ENCODE measurements at places on chromosomes 1 and 21. TPM values are rescaled to one million over a fixed set of nuclear protein-coding genes. Genes with fewer than 3 reads are reported as not detected.
A peak's percentile ranks its signal among the peaks of the same experiment; 100 is the strongest.

AXDND1 gene
- not detected for total RNA-seq

LRRC71 gene
- not detected for total RNA-seq

MSH4 gene
- total RNA-seq = not detected

S100A2 gene
- 9.0 TPM for total RNA-seq

RPS27 gene
- 1,614 TPM for total RNA-seq

BMP8B gene
- not detected for total RNA-seq

PPIAL4G gene
- total RNA-seq = not detected

RPE65 gene
- not detected for total RNA-seq

RIPPLY3 gene
- total RNA-seq = not detected

SEMA6C gene
- 1.4 TPM for total RNA-seq

CYP4A11 gene
- total RNA-seq = not detected

AMPD1 gene
- total RNA-seq = not detected

CELA2A gene
- total RNA-seq = not detected

TGFBR3 gene
- total RNA-seq = 26.5 TPM

DNA sequence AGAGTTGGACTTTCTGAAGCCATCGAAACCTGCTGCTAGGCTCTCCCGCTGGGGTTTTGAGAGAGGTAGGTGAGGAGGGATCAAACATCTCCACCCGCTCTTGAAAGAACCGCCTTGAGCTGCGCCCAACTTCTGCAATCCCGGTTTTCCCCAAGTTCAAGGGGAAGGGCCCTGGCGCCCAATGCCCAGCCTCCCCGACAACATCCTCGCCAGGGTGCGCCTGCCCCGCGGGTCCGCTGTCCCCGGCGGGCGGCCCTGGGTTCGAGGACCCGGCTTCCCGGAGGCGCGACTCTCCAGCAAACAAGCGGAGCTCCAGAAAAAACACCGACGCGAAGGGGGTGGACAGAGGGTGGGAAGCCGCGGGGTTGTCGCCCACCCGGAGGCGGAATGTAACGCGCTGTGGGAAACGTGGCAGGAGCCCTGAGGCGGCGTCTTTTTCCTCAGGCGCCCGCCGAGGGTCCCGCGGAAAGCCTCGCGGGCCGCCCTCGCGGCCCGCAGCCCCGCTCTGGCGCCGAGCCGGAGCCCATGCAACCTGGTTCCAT, 607 bp downstream of the BTG3 start:
- no peaks in the 10 kb centered on the region for H3K36me3 ChIP-seq
- DNase-seq = peak; percentile 69
- H3K4me1 ChIP-seq = peaks cover 8% of the 10 kb centered on the region
- H3K27ac ChIP-seq = peak overlapping the region; percentile 80
- peak overlapping the region; percentile 97 for H3K4me3 ChIP-seq
- H3K27me3 ChIP-seq = no peaks in the 10 kb centered on the region

DNA sequence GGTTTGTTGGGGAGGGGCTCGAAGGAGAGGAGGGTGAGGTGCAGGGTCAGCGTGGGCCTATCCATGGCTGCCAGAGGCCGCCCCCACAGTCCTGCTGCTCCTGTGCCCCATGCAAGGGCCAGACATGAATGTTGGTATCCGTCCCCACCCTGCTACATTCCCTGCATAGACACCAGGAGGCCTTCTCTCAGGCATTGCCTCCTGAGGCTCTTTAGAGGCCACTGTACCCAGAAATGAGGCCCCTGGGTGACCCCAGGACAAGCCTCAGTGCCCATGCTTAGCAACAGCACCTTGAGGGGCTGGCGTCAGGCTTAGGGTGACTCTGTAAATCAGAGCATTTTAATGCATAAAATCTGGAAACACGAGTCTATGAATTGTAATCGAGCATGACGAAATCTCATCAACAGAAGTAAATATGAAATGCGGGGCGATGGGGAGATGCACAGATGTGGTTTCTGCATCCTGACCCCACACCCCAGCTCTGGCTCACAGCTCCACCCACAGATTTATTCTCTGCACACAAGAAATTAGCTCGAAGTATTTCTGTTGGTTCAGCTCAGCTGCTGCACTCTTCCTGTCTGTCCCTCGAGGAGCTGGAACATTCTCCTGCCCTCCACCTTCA, 124.0 kb upstream of the CSF3R start:
- no peak overlapping the region for H3K4me3 ChIP-seq
- H3K4me1 ChIP-seq = no peaks in the 10 kb centered on the region
- no peak overlapping the region for H3K27ac ChIP-seq
- no peaks in the 10 kb centered on the region for H3K27me3 ChIP-seq

DNA sequence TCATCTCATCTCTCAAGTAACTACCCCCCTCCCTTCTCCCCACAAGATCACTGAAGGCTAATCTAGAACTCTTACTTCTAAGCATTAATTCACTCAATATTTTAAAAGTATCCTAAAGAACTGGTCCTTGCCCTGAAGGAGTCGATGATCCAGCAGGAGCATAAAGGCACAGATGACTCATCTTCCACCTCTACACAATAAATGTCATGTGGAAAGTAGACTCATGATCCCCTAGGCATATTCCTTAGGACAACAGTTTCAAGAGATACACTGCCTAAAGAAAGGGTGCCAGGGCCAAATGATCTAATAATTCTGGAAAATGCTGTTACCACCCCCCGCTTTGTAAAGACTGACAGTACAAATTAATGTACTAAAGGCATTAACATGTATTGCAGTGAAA, 85.8 kb upstream of the DIRAS3 start:
- no peak overlapping the region for H3K27ac ChIP-seq
- no peak overlapping the region for H3K4me3 ChIP-seq

DNA sequence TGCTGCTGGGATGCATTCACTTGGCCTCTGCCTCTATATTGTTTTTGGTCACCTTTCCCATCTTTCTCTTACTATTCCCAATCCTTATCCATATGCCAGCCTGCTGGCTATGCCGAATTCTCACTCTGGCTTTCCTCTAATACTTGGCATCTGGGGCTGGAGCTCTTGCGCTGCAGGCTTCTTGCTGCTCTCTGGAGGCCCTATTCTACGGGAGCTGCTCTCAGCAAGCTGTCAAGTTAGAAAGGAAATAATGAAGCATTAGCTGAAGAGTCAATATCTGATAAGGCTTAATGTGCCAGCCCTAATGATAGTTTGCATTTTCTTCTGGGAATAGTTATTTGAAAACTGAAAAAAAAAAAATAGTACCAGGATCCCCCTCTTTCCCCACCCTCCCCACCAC, 125.3 kb upstream of the CYYR1 start:
- DNase-seq = no peak
- H3K4me3 ChIP-seq = no peak overlapping the region
- no peaks in the 10 kb centered on the region for H3K36me3 ChIP-seq
- no peaks in the 10 kb centered on the region for H3K4me1 ChIP-seq

DNA sequence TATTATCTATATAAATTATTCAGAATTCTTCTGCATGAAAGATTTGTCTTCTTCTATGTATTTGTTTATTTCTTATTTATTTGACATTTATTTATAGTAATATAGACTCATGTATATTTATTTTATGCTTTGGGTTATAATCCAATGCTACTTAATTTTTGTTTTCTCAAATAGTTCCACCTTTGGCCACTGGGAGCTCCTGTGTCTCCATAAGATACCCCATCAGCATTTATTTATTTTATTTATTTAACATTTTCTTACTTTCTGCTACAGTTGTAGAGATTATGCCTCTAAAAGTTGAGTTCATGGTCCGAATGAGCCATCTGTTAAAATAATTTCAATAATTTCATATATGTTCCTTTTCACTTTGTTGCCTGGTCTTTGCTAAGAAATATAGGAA, 289.4 kb downstream of the ADGRL2 start:
- H3K27ac ChIP-seq = no peak overlapping the region
- peak; percentile 27 for DNase-seq
- H3K36me3 ChIP-seq = no peaks in the 10 kb centered on the region
- no peaks in the 10 kb centered on the region for H3K27me3 ChIP-seq

DNA sequence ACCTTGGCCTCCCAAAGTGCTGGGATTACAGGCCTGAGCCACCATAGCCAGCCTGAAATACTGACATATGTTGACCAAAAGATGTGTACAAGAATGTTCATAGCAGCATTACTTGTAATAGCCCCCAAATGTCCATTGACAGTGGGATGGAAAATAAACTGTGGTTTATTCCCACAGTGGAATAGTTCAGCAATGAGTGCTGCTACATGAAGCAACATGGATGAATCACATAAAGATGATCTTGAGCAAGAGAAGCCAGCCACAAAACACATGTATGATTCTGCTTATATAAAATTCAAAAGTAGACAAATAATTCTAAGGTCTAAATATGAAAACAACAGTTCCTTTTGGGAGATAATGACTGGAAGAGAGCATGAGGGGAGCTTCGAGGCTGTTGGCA, 9.1 kb upstream of the CREG1 start:
- no peak overlapping the region for H3K27ac ChIP-seq
- H3K27me3 ChIP-seq = no peaks in the 10 kb centered on the region
- peak; percentile 78 for DNase-seq
- no peaks in the 10 kb centered on the region for H3K36me3 ChIP-seq
- H3K4me1 ChIP-seq = no peaks in the 10 kb centered on the region
- H3K4me3 ChIP-seq = no peak overlapping the region

- no peak overlapping the region for H3K27ac ChIP-seq
- peak; percentile 54 for DNase-seq
- H3K27me3 ChIP-seq = no peaks in the 10 kb centered on the region
- no peak overlapping the region for H3K4me3 ChIP-seq
- peaks cover 15% of the 10 kb centered on the region for H3K4me1 ChIP-seq
- H3K36me3 ChIP-seq = no peaks in the 10 kb centered on the region
These were observed 36.0 kb upstream of the POFUT2 start for GRCh38 chr21:45323487-45324311.

GRCh38 chr1:111769517-111770146, 13.9 kb downstream of the DDX20 start:
- no peak overlapping the region for H3K4me3 ChIP-seq
- no peaks in the 10 kb centered on the region for H3K27me3 ChIP-seq
- H3K4me1 ChIP-seq = no peaks in the 10 kb centered on the region
- peaks cover 18% of the 10 kb centered on the region for H3K36me3 ChIP-seq
- DNase-seq = peak; percentile 80

- H3K27ac ChIP-seq = no peak within 1 kb of the TSS
- H3K27me3 ChIP-seq = no peaks in the 10 kb centered on the region
- no peak within 1 kb of the TSS for H3K4me3 ChIP-seq
- no peaks in the 10 kb centered on the region for H3K36me3 ChIP-seq
- no peaks in the 10 kb centered on the region for H3K4me1 ChIP-seq
- no peak for DNase-seq
These were observed at the start of gene OBSCN for GRCh38 chr1:228207851-228208821. Gene OBSCN, plus strand, starts transcription at chr1:228208044. Its CDS starts 3,740 bp downstream, at chr1:228211784.

DNA sequence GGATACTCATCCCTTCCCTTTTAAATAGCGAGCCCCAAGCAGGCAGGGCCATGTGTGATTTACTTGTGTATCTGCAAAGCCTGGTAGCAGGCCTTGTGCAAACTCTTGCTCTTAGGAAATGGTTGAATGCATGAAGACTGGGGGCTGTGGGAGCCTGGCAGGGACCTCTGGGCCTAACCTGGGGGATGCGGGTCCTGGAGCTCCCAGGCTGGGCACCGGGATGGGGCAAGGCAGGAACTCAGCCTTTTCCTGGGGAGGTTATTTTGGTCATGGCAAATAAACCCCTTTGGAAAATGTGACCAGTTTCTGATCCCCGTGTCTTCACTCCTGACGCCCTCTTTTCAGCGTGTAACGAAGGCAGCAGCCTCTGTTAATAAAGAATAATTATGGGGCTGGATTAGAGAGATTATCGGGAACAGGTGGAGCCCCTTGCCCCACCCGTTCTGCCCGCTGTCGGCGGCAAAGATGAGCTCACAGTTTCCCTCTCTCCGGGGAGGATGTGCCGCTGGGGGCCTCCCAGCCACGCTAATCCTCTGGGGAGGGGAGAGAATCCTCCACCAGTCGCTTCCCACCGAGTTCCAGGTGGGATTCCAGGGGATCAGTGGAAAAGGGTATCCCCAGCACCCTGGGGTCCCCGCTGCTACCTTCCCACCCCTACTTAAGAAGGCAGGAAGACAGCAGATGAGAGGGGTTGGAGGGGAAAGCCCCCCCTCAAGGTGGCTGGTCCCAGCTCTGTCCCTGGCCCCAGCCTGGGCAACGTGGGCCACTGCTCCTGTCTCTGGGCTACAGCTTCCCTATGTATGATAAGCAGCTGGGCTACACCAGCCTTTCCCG, 69.7 kb upstream of the WNT4 start:
- DNase-seq = no peak
- peaks cover 75% of the 10 kb centered on the region for H3K27me3 ChIP-seq
- no peak overlapping the region for H3K27ac ChIP-seq
- H3K4me3 ChIP-seq = no peak overlapping the region

DNA sequence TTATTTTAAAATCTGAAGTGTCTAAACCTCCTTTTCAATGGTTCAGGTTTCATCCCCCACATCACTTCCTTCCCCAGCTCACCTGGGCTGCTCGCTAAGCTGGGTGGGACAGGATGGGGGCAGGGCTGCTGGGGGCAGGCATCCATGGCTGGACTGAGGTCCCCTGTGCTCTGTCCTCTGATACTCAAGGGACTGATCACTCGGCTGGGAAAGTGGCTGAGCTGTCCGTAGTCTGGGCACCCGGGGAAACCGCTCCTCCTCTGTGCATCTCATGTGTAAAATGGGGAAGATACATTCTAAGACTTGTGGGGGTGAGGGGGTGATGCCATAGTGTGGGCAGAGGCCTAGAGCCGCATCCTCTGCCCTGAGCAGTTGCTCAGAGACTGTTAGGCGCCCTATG, 411.2 kb downstream of the MATN1 start:
- DNase-seq = no peak
- peaks cover 7% of the 10 kb centered on the region for H3K27me3 ChIP-seq
- H3K27ac ChIP-seq = no peak overlapping the region
- H3K4me3 ChIP-seq = no peak overlapping the region
- H3K36me3 ChIP-seq = no peaks in the 10 kb centered on the region

GRCh38 chr1:18197299-18197698, 89.7 kb downstream of the IGSF21 start:
- peak; percentile 10 for DNase-seq
- H3K4me1 ChIP-seq = no peaks in the 10 kb centered on the region
- H3K27me3 ChIP-seq = peaks cover 21% of the 10 kb centered on the region
- H3K4me3 ChIP-seq = no peak overlapping the region

DNA sequence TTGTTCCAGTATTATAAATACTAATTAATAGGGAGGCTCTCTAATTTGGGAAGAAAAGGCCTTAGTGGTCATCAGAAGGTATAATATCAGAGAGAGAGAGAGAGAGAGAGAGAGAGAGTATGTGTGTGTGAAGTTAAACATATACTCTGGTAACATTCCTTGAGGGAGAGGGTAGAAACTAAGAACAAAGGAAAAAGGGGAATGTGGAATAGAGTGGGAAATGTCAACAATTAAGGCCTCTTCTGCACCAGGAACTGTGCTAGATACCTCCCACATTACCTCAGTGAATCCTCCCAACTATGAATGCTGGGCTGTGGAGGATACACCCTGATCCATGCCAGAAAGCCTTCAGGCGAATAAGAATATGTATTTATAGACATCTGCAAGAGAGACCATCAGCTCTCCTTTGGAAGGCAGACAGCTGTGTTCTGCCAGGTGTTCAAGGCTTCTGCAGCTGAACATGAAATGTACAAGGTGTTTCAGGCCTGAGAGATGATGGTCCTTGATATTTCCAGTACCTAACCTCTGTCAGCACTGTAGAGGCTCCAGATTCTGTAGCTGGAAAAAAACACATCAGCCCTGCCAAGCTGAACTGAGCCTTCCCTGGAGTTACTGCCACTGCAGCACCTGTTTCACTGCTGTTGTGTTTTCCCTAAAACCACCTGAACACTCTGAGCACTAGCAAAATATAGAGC, 29.1 kb downstream of the TBX15 start:
- no peak overlapping the region for H3K4me3 ChIP-seq
- 0 out of 2 replicates have a peak overlapping the region, but pooled peaks have one; percentile 87 for H3K27ac ChIP-seq
- no peaks in the 10 kb centered on the region for H3K36me3 ChIP-seq
- no peak for DNase-seq
- peaks cover 64% of the 10 kb centered on the region for H3K4me1 ChIP-seq
- no peaks in the 10 kb centered on the region for H3K27me3 ChIP-seq

Measured in GM23248 (cell line).